ENCODE measurements at places on chromosomes 2 and 18. TPM values are rescaled to one million over a fixed set of nuclear protein-coding genes. Genes with fewer than 3 reads are reported as not detected.

DNA sequence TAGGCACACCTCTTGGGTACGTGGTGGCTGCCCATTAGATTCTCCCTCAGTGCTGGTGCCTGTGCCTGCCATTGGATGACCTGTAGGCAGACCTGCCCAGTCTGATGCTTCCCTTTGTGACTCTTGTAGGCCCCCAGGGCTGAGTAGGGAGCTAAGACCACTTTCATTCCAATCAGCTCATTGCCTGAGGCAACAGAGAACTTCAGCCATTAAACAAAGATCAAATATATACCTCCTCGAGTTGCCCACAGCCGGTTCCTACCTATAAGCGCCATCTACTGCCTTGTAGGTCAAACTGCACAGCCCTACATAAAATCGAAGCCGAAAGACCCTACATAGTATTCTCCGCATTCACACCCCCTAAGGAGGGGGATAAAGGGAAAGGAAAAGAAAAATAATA, 184.6 kb downstream of the ETAA1 start:
- DNase-seq, result no peak

- no peak for DNase-seq
These were observed 189.2 kb upstream of the DSEL start for GRCh38 chr18:67705748-67706147.

- DNase-seq, result no peak
These were observed 2.4 kb downstream of the ZNF236 start for GRCh38 chr18:76824754-76825153.

DNA sequence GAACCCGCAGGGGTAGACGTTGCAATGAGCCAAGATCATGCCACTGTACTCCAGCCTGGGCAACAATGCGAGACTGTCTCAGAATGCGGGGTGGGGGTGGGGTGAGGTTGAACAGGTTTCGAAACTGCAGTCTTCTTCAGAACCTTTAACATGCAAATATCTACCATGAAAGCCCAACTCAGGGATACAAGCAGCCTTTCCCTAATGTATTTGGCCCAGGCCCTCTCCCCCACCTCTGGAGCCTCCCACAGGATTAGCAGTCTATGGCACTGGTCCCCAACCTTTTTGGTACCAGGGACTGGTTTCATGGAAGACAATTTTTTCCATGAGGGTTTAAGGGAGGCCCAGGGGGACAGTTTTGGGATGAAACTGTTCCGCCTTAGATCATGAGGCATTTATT, 53.5 kb downstream of the CCBE1 start:
- no peak for DNase-seq

- no peak for DNase-seq
These were observed 213.8 kb downstream of the BCL2 start for GRCh38 chr18:63105636-63106316.

GRCh38 chr2:204507636-204508035, 37.6 kb upstream of the PARD3B start:
- DNase-seq, result no peak

- no peak for DNase-seq
These were observed 179.9 kb upstream of the NETO1 start for GRCh38 chr18:73047688-73048087.

DNA sequence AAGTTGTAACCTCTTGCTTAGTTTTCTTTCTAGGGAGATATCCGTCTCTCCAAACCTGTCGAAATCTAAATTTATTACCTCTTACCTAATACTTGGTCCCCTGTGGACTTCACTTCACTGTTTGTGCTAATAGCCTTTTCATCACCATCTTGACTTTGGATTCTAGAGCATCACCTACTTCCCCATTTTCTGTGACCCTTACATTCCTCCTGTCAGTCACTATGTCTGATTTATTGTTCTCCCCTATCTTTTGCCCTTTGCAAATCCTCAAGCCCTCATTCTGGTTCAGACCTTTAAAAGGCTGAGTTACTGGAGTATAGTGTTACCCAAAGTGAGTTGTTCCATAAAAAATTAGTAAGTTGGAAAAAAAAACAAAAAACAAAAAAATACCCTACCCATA, 7.5 kb downstream of the MYO1B start:
- no peak for DNase-seq

- DNase-seq, result peak; percentile 34
These were observed 4.2 kb downstream of the TTC27 start for GRCh38 chr2:32632089-32632488.

The SPDYA gene
- 1.8 TPM for total RNA-seq

The DPYSL5 gene
- total RNA-seq, result 0.07 TPM

The OTOS gene
- not detected for total RNA-seq
